Fibroblast of skin of scalp (primary cell): ENCODE measurements at places on chromosomes 5 and 9.

GRCh38 chr5:143714629-143715028 lies 97.3 kb upstream of the HMHB1 start:
- no peak for DNase-seq

DNA sequence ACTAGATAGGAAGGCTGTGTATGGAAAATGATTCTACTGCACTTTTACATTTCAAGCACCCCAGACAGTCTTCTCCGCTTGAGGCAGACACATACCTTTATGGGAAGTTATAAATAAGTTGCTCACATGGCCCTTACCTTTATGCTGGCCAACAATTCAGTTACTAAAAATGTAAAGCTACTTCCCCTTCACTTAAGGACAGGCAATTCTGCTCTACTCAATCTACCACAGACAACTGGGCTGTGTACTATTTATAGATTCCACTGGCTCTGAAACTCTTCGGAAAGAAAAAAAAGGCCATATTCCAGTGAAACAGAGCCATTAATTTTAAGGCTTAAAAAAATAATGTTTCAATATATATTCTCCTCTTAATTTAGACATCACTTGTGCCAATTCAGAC lies 59.4 kb downstream of the ELAVL2 start:
- no peak for DNase-seq

DNA sequence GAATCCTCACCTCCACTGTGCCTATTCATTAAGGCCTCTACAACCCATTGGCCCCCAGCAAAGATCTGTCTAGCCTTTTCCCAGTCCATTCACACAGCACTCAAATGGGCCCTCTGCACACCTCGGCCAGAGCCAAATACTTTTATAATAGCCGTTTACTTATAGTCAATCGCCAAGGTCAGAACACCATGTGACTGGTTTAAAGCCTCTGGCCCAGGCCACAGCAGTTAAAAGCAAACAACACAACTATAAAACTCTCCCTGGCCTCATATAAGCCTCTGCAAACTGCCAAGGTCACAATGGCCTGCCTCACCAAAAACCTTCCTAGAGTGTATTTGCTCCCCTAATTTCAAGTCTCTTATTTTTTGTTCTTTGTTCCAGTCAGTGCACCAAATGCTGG lies 562.6 kb downstream of the CAAP1 start:
- no peak for DNase-seq

DNA sequence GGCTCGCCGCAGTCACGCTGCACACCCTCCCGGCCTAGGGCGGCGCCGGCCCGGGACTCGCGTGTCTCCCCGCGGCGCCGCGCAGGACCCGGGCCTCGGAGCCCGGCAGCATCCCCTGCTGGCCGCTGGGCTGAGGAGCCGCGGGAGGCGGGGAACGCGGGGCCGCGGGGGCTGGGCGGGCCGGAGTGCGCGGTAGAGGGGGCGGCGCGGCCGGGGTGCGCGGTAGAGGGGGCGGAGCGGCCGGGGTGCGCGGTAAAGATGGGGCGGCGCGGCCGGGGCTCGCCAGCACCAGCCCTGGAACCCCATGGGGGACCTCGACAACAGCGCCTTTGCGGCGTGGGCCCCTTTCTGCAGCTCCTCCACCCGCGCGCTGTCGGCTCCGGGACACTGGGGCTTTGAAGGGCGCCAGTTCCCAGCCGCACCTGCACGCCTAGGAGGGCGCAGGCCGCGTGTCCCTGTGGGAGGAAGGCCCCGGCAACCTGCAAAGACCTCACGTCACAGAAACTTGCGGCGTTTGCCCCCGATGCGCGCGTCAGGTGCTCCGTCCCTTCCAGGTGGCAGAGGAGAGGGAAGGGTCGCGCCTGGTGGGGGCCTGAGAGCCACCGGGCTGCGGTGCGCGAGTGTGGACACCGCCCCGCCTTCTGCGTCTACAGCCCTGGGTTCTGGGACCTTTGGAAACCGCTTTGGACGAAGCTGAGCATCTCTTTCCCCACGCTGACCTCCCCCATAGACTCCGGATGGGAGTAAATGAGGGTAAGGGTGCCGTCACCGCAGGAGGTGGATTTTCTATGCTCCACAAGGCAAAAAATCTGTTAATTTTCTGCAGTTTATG lies 49.6 kb downstream of the NSUN2 start:
- peak; percentile 13 for DNase-seq

- no peak for DNase-seq
Observed at GRCh38 chr5:87686975-87687374, 274.2 kb upstream of the CCNH start.

DNA sequence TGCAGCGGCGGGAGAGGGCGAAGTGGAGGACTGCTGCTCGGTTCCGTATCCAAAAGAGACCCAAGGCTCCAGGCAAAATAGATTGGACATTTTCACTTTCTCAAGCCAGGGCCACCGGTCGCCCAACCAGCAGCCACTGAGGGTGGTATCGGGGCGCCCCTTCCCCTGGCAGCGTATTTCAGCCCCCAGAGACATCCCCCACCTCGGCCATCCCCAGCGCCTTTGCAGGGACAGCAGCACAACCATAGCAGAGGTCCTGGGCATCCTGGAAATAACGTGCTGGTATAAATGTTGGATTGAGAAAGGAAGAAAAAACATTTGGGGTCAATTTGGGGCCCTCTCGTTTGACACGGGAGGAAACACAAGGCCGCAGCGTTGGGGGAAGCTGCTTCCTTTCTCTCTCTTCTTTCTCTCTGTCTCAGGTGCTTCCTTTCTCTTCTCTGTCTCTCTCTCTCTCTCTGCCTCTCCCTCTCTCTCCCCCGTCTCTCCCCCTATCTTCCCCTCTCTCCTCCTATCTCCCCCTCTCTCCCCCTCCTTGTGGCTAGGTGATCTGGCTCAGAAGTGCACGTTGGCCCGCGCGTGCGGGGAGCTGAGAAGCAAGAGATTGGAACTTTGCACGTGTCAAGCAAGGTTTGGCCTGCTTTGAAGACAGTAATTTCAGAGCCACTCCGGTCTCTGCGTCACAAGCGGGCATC lies 624 bp upstream of the RETREG1 start:
- DNase-seq = no peak

DNA sequence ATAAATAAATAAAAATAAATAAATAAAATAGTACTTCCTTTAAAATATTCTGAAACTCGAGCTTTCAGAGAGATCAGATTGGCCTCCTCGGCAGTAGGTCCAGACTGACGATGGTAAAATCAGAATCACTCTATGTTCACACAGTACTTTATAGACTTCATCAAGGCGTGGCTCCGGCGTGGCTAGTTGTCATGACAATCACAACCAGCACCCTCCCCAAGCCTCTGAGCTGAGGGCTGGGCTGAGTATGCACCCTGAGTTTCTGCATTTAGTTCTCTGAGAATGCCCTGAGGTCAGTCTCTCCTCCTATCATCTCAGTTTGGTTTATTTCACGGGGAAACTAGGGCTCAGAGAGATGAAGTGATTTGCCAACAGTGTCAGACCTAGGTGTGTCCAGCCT lies 43.3 kb upstream of the BARHL1 start:
- DNase-seq = no peak

- DNase-seq = no peak
Observed at GRCh38 chr9:90137801-90138200, 504.8 kb downstream of the DIRAS2 start.

- DNase-seq = peak; percentile 36
Observed at GRCh38 chr5:75510417-75510835, 1.0 kb downstream of the CERT1 start.

DNA sequence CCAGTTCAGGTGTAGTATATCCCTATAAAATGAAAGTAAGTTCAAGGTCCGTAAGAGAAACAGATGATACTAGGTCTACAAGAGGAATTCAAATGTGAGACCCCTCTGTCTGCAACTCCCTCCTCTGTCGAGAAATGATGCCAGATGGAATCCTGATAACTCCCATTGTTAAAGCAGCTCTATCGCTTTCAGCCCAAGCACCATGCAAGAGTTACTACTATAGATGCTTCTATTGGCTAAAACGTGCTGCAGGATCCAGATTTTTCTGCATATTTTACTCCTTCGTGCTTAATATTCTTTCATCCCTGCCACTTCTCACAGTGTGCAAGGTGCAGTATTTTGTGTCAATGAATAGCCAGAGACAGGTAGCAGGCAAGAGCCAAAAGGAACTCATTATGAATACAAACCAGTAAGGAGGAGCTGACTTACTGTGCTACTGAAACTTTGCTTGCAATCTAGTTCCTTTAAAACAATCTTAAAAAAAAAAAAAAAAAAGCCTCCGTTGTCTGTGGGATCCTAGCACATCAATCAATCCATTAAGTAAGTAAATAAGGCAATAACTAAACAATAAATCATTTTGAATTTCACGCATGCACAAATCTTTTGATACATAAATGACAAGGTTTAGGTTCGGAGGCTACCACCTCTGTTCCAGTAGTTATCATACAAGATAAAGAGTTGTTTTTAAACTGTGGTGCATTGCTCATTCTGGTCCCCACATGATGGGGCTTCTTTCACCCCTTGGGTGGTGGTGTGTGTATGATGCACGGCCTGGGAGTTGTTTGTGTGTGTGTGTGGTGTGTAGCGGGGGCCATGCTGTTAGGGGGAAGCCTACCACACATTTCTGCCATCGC lies 151.1 kb upstream of the MPDZ start:
- no peak for DNase-seq
